Epithelial cell of proximal tubule (primary cell): ENCODE measurements at places on chromosomes 11 and 22. TPM values are rescaled to one million over a fixed set of nuclear protein-coding genes. Genes with fewer than 3 reads are reported as not detected.

CHCHD10 gene
- 5.7 and 37.1 TPM in 2 replicates for total RNA-seq

RIC8A gene
- total RNA-seq, result 116 and 143 TPM in 2 replicates

SYT12 gene
- total RNA-seq, result 0.43 and 0.58 TPM in 2 replicates

TRIM48 gene
- not detected in 2 replicates for total RNA-seq

CRYBA4 gene
- total RNA-seq, result not detected in 2 replicates

ST13 gene
- 126 and 159 TPM in 2 replicates for total RNA-seq

CREBZF gene
- total RNA-seq, result 20.6 and 24.7 TPM in 2 replicates

MOV10L1 gene
- total RNA-seq, result 0.12 and 0.29 TPM in 2 replicates

KRTAP5-1 gene
- not detected in 2 replicates for total RNA-seq

RAPSN gene
- not detected in 2 replicates for total RNA-seq

SCUBE1 gene
- not detected in 2 replicates for total RNA-seq

CSNK1E gene
- total RNA-seq, result 157 and 161 TPM in 2 replicates

OR51B2 gene
- total RNA-seq, result not detected in 2 replicates
